ENCODE measurements at places on chromosomes 11 and 22. TPM values are rescaled to one million over a fixed set of nuclear protein-coding genes. Genes with fewer than 3 reads are reported as not detected.

GRCh38 chr11:116732271-116733042 lies 40.3 kb downstream of the BUD13 start:
- H3K27ac ChIP-seq, result no peak overlapping the region
- H3K4me3 ChIP-seq, result no peak overlapping the region
- peaks cover 12% of the 10 kb centered on the region for H3K4me1 ChIP-seq
- no peaks in the 10 kb centered on the region for H3K27me3 ChIP-seq
- no peak for DNase-seq

MACROD1 gene
- total RNA-seq, result 61.4 TPM

SMIM35 gene
- total RNA-seq, result not detected

- no peaks in the 10 kb centered on the region for H3K36me3 ChIP-seq
- H3K4me3 ChIP-seq, result no peak overlapping the region
- no peak for DNase-seq
These were observed 27.3 kb downstream of the ALX4 start for GRCh38 chr11:44282620-44283019.

DNA sequence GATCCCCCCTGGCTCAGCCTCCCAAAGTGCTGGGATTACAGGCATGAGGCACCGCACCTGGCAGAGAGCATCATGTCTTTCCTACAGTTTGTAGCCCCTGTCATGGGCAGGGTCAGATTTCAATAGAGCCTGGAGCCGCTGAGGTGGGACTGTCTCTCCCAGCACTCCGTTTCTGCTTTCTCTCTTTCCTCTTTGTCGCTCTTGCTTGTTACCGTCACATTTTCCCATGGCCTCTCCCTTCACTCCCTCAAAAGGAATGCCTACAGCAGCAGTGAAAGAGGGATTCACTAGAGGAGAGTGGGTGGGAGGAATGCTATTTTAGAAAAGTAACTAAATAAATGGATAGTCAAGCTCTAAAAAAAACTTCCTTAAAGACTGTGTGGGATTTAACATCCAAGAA lies 136.7 kb upstream of the TTC12 start:
- peaks cover 18% of the 10 kb centered on the region for H3K4me1 ChIP-seq
- no peaks in the 10 kb centered on the region for H3K36me3 ChIP-seq
- H3K27me3 ChIP-seq, result no peaks in the 10 kb centered on the region
- no peak overlapping the region for H3K27ac ChIP-seq

LDHAL6A gene
- total RNA-seq, result not detected

GRCh38 chr22:40334899-40335298 lies 11.4 kb upstream of the ADSL start:
- H3K27ac ChIP-seq, result no peak overlapping the region
- H3K4me3 ChIP-seq, result no peak overlapping the region
- DNase-seq, result no peak
- H3K36me3 ChIP-seq, result peaks cover 3% of the 10 kb centered on the region
- no peaks in the 10 kb centered on the region for H3K27me3 ChIP-seq

GRCh38 chr11:44775366-44775984 lies 48.7 kb downstream of the TSPAN18 start:
- H3K4me1 ChIP-seq, result peaks cover 24% of the 10 kb centered on the region
- H3K27me3 ChIP-seq, result no peaks in the 10 kb centered on the region
- no peak for DNase-seq
- H3K36me3 ChIP-seq, result no peaks in the 10 kb centered on the region
- H3K4me3 ChIP-seq, result no peak overlapping the region
- no peak overlapping the region for H3K27ac ChIP-seq

DNA sequence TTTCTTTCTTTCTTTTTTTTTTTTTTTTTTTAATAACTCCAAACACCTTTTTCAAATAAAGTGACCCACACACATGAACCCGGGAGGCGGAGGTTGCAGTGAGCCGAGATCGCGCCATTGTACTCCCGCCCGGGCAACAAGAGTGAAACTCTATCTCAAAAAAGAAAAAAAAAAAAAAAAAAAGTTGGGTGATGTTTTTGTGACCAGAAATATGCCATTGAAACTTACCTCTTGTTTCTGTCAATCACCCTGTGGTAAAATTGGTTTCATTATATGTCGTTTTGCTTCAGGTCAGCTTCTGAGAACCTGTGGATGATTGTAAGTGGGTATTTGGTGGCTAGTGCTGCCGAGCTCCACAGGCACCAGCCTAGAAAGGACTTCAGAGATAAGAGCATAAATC lies 238.8 kb downstream of the TBC1D22A start:
- no peak for DNase-seq
- H3K27ac ChIP-seq, result no peak overlapping the region
- no peak overlapping the region for H3K4me3 ChIP-seq

DNA sequence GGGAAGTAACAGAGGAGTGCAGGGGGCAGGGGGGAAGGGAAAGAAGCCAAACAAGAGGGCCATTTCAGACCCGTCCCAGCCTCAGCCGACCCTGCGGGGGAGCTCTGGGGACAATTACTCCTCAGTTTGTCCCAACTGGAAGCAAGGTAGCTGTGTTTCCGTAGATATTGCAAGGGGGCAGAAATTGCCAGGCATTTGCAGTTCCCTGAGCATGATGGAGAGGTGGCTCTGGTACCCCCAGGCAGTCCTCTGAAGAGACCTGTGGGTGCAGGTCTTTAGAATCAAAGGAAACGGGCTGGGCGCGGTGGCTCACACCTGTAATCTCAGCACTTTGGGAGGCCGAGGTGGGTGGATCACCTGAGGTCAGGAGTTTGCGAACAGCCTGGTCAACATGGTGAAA lies 13.8 kb upstream of the JAM3 start:
- no peak overlapping the region for H3K27ac ChIP-seq
- peak; percentile 32 for DNase-seq
- no peaks in the 10 kb centered on the region for H3K36me3 ChIP-seq
- H3K4me1 ChIP-seq, result peaks cover 9% of the 10 kb centered on the region
- no peak overlapping the region for H3K4me3 ChIP-seq

DNA sequence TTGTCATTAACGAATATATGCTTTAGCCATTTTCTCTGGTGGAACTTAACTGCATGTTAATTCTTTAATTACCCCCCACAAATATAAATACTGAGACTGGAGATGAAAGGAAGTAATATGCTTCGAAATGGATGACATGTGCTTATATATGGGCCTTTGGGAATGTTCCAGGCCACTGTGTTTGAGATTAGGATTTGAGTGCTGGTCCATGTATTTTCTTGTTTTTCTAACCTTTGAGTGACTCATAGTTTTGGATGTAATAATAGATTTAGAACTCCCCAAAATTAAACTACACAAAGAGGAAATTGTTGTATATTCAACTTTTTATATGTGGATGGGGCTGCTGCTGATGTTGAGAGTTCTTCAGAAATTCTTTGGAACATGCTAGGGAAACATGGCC lies 54.2 kb downstream of the EXT2 start:
- no peak overlapping the region for H3K4me3 ChIP-seq
- peaks cover 7% of the 10 kb centered on the region for H3K36me3 ChIP-seq
- no peaks in the 10 kb centered on the region for H3K27me3 ChIP-seq
- H3K27ac ChIP-seq, result no peak overlapping the region
- no peak for DNase-seq

- H3K4me1 ChIP-seq, result peaks cover 69% of the 10 kb centered on the region
- H3K4me3 ChIP-seq, result no peak overlapping the region
- H3K27ac ChIP-seq, result no peak overlapping the region
- H3K27me3 ChIP-seq, result no peaks in the 10 kb centered on the region
- no peak for DNase-seq
- no peaks in the 10 kb centered on the region for H3K36me3 ChIP-seq
These were observed 57.6 kb downstream of the MTMR3 start for GRCh38 chr22:29940526-29940925.

DNA sequence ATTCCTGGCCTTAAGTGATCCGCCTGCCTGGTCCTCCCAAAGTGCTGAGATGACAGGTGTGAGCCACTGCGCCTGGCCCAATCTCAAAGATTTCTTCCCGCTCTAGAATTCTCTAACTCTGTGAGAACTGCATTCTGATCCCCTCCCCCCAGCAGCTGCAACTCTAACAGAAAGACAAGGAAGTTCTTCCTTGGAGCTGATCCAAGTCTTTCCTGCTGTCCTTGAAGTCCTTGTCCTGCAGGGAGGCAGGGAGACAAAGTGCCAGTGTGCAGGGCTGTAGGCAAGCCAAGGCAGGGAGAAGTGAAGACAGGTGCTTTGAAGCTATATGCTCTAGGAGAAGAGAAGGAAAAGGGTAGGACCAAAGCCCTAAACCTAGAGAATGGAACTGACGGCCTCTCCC lies 9.5 kb upstream of the GGA1 start:
- no peaks in the 10 kb centered on the region for H3K27me3 ChIP-seq
- no peak for DNase-seq
- H3K4me1 ChIP-seq, result no peaks in the 10 kb centered on the region

DNA sequence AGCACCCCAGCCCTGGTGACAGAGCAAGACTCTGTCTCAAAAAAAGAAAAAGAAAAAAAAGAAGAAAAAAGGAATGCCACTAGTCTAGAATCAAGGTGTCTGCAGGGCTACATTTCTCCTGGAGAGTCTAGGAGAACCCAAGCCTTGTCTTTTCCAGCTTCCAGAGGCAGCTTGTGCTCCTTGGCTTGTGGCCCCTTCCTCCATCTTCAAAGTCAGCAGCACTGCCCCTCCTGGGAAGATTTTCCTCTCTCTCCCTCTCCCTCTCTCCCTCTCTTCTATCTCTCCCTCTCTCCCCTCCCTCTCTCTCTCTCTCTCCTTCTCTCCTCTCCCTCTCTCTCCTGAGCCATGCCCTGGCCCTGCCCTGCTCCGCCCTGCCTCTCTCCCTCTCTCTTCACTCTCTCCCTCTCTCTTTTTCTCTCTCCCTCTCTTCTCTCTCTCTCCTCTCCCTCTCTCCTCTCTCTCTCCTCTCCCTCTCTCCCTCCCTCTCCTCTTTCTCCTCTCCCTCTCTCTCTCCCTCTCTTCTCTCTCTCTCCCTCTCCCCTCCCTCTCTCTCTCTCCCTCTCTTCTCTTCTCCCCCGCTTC lies 97.7 kb upstream of the FGF3 start:
- no peak for DNase-seq
- H3K27me3 ChIP-seq, result no peaks in the 10 kb centered on the region
- H3K4me3 ChIP-seq, result no peak overlapping the region
- H3K36me3 ChIP-seq, result no peaks in the 10 kb centered on the region
- H3K27ac ChIP-seq, result no peak overlapping the region

DNA sequence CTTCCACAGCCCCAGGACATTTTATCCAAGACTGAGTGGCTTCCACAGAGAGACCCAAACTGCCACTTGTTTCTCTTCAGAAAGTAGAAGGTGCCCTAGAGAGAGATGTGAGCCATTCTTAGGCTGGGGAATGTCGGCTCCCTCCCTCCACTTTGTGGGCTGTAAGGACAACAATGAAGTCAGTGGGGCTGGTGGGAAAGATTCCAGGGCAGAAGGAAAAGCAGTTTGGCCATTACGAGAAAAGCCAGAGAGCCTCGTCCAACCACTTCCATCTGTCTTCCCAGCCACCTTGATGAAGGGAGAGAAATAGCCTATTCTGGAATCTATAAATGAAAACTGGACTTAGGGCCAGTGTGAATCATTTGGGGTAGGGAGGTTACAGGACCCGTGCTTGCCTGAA lies 382.5 kb downstream of the NXPE2 start:
- no peaks in the 10 kb centered on the region for H3K27me3 ChIP-seq
- no peak for DNase-seq
- no peak overlapping the region for H3K27ac ChIP-seq
- H3K36me3 ChIP-seq, result no peaks in the 10 kb centered on the region
- no peak overlapping the region for H3K4me3 ChIP-seq

GRCh38 chr11:76244316-76244851 lies 38.1 kb upstream of the WNT11 start:
- no peaks in the 10 kb centered on the region for H3K27me3 ChIP-seq
- DNase-seq, result no peak
- no peaks in the 10 kb centered on the region for H3K4me1 ChIP-seq
- H3K27ac ChIP-seq, result no peak overlapping the region

KRTAP5-2 gene
- total RNA-seq, result not detected

OR8D1 gene
- not detected for total RNA-seq

Data from vagina (tissue), 2 donors.